ENCODE measurements at places on chromosomes 7 and 10. TPM values are rescaled to one million over a fixed set of nuclear protein-coding genes. Genes with fewer than 3 reads are reported as not detected.

DNA sequence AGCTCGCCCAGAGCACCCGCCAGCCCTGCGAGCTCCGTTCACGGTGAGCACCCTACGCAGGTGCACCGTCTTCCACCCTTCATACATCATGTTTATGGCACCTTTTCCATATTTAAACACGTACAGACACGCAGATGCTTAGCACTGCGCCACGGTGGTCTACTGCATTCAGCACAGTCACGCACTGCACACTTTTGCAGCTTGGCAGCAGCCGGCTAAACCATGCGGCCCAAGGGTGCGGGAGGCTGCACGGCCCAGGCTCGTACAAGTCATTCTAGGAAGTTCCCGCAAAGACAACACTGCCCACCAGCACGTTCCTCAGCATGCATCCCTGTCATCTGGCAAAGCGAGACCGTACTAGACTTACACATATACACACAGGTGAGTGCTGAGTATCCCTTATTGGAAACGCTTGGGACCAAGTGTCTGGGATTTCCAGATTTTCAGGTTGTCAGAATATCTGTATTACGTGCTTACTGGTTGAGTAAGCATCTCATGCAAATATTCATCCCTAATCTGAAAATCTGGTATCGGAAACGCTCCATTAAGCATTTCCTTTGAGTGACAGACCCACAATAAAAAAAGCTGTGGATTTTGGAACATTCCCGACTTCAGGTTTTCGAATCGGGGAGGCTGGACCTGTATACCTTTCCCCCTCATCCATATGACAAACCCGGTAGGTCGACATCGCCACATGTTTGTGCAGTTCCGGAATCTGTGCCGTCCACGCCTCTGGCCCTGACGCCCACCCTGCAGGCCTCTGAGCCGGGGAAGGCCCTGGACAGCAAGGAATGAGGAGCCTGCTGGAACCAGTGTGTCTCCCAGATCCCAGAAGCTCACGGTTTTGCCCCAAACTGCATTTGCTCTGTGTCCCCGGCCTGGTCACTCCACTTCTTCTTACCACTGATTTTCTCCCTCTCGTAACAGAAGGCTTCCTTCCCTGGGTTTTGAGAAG lies 222.2 kb downstream of the ELFN1 start:
- no peak for DNase-seq

DNA sequence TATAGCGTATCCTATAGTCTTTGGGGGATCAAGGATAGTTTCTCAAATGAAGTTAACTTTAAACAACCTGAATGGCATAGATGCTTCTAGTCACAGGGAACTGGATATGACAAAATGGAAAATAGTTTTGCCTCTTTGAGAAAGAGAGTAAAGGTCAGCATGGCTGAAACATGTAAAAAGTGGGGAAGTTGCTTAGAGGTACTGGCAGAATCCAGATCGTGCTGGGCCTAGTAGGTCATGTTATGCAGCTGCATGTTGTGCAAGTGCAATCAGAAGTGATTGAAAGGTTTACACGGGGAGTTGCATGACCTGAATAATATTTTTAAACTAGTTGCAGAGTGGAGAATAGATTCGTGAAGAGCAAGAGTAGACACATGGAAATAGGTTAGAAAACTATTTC lies 201.1 kb upstream of the HDAC9 start:
- no peak for DNase-seq

CPA1 gene
- 6.1 TPM for polyA plus RNA-seq

COL28A1 gene
- 2.8 TPM for polyA plus RNA-seq

GRCh38 chr10:63744060-63744941 lies 223.1 kb downstream of the REEP3 start:
- no peak for DNase-seq

SDHAF3 gene
- polyA plus RNA-seq, result 21.4 TPM

- DNase-seq, result no peak
Observed at GRCh38 chr7:98870121-98870651, 372 bp upstream of the TMEM130 start.

GRCh38 chr10:43903451-43903850 lies 254.8 kb upstream of the ZNF32 start:
- no peak for DNase-seq

CNNM1 gene
- not detected for polyA plus RNA-seq

DNA sequence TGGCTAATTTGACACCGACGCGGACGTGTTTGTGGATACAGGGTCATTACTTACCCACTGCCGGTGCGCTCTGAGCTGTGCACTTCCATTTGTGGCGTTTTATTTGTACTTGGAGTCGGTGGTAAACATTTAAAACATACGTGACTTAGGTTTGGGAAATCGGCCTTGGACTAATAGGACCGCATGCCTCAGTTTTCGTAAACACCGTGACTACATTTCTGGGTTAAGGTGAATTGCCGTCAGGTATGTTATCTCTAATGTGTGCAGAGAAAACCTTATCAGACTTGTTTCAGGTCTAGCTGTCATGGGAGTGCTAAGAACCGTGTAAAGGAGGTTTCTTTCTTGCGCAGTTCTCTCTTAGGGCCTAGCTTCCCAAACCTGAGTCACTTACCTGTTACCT lies 51.7 kb upstream of the NCF1 start:
- no peak for DNase-seq

SMIM30 gene
- polyA plus RNA-seq, result 136 TPM

DNA sequence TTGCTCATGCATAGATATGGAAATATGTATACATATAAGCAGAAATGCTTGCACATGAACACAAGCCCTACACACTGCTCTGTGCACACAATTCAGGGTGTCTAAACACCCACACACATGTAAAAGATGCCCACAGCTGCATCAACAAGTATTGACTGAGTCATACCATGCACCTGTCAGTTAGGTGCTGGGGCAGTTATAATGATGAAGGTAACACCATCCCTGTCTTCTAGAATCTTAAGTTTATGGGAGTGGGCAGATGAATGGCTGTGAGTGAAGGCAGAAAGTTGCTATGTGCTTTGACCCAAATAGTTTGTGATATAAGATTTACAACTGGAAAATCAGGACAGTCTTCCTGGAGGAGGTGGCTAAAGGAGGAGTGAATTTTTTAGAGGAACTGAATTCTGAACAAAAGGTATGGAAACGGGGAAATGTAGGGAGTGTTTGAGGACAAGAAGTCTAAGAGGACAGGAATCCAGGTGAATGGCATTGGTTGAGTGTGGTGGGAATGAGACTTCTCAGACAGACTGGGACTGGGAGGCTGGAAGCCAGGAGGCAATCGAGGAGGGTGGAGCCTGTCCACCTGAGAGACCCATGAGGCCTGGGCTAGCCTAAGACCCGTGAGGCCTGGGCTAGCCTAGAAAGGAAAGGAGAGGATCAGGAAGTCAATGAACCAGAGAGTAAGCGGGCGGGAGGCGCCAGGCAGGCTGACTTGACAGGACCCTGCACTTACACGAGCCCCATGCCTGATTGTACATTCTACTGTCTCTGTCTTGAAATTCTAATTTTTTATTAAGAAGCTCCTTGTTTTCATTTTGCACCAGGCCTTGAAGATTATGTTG lies 20.7 kb downstream of the POLL start:
- DNase-seq, result no peak

SPOCK2 gene
- polyA plus RNA-seq, result 2.9 TPM

DNA sequence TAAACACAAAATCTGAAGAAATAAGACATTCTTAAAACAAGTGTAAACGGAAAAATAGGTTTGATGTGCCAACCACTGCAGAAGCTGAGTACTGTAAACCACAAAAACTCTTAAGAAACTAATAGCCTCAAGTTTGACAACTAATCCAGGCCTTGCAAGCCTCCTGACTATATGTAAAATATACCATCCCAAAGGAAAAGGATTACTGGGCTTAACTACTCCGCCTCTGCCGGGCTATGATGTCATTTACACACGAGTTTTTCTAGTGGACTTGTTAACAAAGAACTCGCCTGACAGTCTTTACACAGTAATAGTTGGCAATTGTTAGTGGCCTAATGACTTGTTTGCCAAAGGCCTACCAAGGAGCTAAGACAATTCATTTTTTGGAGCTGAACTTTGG lies 2.1 kb downstream of the KIF5B start:
- peak; percentile 38 for DNase-seq

DNA sequence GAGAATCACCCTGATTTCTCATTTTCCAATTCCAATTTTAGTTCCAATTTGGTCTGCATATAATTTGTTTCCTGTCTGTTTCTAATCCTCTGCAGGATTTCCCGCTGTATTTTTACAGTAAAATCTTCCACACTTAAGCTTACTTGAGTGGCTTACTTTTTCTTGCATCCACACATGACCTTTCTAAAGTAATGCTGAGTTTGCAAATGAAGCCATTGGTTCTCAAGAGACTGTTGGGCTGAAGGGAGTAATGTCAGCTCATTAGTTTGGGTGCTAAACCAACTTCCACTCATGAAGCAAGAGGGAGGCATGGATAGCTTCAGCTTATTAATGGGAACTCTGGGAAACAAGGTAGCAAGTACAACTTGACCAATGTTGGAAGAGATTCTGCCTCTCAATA lies 146.4 kb downstream of the SNX10 start:
- no peak for DNase-seq

DNA sequence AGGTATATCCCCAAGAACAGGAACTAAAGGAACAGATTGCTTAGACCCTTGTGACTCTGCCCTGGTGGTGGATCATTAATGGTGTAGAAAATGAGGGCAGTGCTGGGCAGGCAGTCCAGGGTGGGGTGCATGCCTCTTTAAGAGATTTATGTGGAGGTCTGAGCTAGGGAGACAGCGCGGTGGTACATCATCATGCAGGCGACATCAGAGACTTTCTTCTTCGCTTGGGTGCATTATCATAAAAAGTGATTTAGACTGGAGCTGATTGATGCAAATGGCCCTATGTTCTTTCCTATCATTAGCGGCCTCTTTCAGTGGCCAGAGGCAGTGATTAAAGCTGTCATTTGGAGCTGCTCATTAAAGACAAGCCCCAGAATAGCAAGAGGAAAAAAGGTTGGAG lies 519.1 kb upstream of the GALNT17 start:
- no peak for DNase-seq

NEUROG3 gene
- polyA plus RNA-seq, result not detected

- no peak for DNase-seq
Observed at GRCh38 chr7:134328900-134329299, 12.2 kb upstream of the SLC35B4 start.

DNA sequence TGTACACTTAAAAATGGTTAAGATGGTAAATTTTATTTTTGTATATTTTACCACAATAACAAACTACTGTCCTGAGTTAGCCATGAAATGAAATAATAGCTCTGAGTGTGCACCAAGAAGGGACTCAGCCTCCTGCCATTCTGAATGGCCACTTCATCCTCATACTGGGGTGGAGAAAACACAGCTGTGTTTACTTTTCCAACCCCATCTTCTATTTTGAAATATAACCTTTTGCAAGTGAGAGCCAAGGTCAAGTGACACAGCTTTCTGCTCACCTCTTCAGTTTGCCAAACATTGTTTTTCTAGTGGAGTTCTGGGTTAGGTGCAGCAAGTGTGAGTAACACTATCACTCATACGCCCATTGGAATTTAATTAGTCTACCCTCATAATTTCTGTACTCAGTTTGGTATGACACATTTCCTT lies 107.4 kb upstream of the GLCCI1 start:
- no peak for DNase-seq

GRCh38 chr10:131141645-131142516 lies 169.6 kb downstream of the TCERG1L start:
- DNase-seq, result no peak

GRCh38 chr7:69172357-69173077 lies 425.8 kb upstream of the AUTS2 start:
- no peak for DNase-seq

DNA sequence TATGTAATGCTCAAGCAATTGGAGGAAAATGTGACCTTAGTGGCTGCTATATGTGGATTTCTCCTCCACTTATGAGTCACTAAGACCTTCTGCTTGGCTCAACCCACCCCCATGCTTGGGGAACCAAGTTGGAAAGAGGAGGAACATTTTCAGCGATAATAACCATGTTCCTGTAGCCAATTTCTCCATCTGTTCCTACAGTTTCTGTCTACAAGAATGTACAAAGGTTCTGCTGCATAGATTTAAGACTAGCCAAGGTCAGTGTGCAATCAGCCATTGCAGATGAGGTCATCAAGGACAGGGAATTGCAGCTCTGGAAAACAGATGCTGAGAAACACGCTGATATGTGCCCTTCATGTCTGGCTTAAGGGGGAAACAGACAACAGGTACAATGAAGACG lies 5.6 kb upstream of the NRCAM start:
- peak; percentile 35 for DNase-seq

DNA sequence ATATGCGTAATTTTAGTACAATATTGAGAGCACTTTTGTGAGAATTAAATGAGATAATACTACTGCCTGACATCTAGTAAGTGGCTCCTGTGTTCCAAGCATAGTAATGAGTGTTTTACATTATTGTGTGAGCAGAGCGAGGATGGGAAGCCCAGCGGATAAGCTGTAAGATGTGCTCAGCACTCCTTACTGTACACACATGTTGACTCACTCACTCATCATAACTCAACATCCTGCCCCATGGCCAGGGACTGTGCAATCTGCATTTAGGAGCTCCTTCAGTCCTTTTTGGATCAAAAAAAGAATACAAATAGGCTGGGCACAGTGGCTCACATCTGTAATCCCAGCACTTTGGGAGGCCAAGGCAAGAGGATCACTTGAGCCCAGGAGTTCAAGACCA lies 72.9 kb upstream of the NEBL start:
- no peak for DNase-seq

CASP7 gene
- polyA plus RNA-seq, result 10.9 TPM

DNA sequence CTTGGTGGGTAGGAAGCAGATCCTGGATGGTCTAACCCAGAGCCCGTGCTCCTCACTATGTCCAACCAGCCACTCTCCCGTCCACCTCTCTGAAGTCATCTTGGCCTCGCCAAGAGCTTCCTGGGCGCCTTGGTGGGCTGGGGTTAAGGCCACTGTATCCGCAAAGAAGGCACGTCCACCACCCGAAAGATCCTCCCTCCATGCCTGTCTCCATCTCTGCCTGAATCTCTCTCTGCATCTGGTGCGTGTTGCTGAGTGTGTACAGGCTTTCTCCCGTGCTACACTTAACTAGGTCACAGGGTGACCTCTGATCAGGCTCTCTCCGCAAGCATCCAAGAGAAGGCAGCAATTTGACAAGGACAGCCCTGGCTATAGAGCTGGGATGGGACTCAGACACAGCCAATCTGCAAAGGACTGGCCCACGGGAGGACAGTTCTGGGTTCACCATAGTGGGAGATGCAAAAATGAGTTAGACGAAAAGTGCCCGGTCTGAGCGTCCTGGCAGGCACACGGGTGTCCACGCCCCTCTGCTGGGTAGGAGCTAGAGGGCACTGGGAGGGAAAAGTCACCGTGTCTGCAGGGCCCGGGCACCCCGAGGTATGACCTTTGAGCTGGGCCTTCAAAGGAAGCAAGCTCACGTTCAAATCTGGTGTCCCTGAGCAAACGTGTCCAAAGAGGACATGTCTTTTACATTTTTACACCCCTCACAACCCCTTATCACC lies 9.4 kb upstream of the RFC2 start:
- no peak for DNase-seq

DNA sequence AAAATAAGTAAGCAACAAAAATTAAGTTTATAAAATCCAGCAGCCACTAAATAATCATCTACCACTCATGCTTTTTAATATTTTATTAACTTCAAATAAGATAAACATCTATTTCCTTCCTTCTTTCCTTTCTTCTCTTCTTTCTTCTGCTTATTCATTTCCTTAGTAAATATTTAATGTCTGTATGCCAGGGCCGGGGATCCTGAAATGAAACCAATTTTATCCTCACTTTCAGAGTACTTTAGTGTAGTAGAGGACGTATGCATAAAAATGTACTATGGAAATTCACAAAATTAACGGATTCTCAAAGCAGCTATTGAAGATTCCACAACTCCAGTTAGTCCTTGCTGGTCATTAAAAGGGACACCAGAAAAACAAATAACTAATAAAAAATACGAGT lies 224.7 kb downstream of the VTI1A start:
- no peak for DNase-seq
